ENCODE measurements at places on chromosomes 2 and 18.
A peak's percentile ranks its signal among the peaks of the same experiment; 100 is the strongest.

DNA sequence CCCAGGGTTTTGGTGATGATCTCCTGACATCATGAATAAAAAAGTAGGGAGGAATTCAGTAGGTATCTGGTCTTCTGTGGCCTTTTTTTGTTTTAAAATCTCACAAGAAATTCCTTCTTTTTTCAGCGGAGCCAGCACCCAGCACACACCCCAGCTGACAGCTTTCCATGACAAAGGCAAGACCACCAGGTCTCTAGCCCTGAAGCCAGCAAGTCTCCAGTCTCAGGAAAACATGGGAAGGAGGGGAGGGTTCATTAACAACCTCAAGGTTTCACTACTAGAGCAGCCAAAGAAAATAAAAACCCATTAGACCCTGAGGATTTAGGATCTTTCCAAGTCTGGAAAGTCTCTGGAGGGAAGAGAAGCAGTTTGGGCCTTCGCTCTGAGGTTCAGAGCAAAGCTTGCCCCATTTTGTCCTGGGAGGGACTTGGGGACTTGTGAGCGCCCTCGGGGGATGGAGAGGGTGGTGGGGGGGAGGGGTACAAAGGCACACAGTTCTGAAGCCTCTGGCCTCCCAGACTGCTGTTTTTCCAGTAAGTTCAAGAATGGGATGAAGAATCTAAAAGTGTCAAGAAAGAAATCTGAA is 9.0 kb downstream of the FOXI3 start:
- DNase-seq, result no peak

- peak; percentile 6 for DNase-seq
Measured at GRCh38 chr2:240598311-240598911, 11.9 kb downstream of the CAPN10 start.

DNA sequence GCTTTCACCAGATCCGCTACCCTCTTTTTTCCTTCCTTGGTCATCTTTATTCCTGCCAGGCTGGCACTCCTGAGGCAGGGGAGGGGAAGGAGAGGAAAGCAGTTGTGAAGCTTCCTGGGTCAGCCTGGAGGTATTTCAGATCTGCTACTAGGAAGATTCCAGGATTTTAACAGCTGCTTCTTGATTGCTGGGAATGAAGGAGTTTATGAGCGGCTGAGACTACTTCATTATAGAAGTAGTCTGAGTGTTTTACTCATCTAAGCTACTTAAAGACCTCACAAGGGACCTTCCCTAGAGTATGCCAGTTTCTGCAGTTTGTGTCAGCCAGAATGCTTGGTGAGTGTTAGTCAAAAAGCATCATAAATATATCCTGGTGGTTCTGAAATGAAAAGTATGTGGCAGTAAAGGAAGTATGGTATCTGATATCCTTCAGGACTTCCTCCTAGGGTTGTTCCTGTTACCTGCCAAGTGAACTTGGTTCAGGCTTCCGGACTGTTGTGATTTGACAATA is 1.9 kb downstream of the TANC1 start:
- DNase-seq, result no peak

DNA sequence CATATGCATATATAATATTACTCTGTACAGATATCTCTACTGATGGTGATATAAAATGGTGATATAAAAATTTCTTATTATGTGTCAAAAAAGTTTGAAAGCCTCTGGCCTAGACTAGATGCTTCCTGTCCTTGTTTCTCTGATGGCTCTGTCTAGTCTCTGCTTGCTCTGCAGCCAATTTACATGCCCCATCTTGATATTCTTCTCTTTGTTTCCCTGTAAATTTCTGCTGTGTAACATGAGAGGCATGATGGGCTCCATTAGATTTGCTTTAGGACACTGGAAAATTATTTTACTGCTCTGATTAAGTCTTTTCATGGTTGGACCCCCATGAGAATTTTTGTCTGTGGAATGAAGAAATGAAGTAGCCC is 24.3 kb downstream of the BABAM2 start:
- DNase-seq, result no peak

DNA sequence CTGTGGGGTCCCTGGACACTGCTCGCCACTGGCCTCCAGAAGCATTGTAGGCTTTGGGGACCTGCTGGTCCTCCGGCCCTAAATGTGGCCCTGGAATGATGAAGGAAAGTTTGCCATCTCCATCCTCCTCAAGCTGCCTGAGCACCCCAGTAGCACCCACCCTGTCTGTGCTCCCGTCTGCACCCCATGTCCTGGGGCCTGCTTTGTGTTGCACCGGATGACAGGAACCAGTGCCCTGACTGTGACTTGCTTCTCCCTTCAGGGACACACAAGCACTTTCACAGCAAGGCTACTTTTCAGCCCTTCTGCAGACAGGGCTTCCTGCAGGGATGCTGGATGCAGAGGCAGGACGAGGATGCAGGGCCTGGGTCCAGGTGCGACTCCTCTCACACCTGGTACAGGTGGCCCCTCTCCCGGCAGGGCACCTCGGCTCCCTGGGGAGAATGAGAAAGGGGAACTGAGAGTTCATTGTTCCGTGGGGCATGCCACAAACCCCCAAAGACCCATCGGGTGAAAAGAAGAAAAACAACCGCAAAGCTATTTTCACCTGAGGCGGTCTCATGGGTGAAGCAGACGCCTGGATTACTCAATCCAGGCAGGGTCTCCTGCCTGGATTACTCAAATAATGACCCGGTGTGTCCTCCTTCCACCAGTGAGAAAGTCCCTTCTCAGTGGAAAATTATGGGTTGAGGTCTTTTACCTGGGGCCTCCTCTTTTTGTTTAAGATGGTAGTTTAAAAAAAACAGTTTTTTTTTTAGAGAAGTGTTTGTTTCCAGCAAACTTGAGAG is 74.9 kb downstream of the LONRF2 start:
- no peak for DNase-seq

GRCh38 chr2:29025711-29026110 is 44.6 kb downstream of the TOGARAM2 start:
- DNase-seq, result no peak

DNA sequence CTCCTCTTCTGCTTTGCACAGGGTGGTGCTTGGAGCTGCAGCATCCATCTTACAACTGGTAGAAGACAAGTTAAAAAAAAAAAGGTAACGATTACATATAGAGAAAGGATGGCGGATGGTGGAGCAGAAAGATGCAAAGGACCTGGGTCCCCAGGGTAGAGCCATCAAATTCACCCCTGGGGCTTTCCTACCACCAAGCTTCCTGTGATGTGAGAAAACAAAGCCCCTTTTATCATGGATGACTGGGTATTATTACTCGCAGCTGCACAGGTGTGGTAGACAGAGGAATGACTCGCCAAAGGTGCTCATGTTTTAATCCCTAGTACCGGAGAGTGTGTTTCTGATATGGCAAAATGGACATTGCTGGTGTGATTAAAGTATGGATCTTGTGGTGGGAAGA is 1.3 kb upstream of the ACOXL start:
- DNase-seq, result no peak

DNA sequence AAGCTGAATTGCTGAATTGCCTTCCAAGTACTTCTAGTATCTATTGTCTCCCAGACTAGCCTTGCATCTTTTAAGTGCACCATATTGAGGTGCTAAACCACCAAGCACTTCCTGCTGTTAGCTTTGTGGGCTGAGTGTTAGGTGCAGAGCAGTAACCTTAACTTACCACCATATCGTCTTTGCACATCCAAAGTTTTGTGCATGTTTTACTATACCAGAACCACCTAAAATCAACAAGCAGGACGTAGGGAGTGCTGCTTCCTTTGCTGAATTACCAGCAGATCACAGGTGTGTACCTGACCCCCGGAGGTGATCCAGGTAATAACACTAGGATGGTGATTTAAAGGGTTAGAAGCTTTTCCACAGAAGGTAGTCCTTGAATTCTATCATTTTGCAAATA is 359.9 kb upstream of the HNRNPA3 start:
- DNase-seq, result peak; percentile 11

- no peak for DNase-seq
Measured at GRCh38 chr2:236943068-236943467, 142.6 kb upstream of the COPS8 start.

DNA sequence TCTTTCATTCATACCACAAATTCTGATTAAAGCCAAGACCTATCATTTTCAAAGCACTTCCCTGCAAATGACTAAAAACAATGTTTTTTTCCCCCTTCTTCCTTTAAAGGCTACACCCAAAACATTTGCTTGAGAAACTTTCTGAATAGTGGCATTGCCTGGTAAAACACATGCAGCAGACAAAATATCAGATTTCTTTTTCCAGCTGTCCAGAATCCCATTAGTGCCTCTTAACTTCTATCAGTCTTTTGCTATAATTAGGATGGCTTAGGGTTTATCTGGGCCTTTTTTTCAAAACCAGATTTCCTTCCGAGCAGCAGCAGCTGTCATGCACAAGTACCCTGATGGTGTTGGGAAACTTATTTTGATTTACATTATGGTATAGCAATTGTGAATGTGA is 50.6 kb downstream of the ALPK2 start:
- DNase-seq, result no peak

GRCh38 chr2:47799031-47799609 is 16.2 kb downstream of the MSH6 start:
- DNase-seq, result no peak

DNA sequence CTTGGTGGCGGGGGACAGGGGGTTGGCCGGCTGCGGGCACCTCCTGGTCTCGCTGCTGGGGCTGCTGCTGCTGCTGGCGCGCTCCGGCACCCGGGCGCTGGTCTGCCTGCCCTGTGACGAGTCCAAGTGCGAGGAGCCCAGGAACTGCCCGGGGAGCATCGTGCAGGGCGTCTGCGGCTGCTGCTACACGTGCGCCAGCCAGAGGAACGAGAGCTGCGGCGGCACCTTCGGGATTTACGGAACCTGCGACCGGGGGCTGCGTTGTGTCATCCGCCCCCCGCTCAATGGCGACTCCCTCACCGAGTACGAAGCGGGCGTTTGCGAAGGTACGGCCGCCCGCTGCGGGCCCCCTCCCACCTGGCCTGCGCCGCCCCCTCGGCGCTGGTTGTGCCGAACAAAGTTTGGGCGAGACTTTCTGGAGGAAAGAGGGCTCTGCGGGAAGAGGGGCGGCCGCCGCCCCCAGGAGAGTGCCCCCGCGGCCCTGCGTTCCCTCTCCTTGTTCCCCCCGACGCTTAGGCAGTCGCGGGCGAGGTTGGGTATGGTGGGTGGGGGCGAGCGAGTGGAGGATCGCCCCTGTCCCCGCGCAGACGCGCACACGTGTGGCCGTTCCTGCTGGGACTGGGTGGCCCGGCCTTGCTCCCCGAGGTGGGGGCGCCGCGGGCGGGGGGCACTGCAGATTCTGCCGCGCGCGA is 866 bp downstream of the CRIM1 start:
- peak; percentile 51 for DNase-seq

GRCh38 chr2:216119986-216120385 is 10.8 kb downstream of the XRCC5 start:
- DNase-seq, result no peak

DNA sequence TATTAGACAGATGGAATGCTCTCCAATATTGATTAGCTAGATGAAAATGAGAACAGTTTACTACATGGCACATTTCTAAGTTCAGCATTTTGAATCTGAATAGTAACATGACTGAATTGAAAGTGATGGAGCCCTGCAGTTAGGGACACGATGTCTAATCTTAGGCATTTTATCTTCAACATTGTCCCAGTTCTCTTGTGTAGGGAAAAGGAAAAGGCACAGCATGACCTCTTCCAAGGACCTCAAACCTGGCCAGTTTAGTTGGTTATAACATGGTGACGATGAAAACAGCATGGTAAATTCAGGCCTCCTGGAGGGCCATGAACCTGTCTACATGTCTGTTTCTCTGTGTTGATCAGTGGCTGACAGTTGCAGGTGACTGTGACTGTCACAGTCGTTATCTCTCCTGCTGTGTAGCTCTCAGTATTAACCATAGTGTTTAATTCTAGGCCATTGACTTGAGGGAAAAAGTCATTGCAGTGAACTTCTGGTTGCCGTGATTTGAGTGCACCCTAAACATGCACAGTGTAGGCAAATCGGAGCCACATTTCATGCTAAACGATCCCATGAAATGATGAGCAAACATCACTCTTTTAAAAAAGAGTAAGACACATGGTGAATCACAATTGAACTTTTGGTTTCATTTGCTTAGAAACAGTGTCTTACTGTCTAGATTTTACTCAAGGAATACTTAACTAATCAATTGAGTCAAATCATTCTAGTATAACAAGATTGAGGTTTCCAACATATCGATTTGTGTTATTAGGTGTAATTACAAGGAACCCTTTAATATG is 129.7 kb downstream of the PHLPP1 start:
- DNase-seq, result no peak

DNA sequence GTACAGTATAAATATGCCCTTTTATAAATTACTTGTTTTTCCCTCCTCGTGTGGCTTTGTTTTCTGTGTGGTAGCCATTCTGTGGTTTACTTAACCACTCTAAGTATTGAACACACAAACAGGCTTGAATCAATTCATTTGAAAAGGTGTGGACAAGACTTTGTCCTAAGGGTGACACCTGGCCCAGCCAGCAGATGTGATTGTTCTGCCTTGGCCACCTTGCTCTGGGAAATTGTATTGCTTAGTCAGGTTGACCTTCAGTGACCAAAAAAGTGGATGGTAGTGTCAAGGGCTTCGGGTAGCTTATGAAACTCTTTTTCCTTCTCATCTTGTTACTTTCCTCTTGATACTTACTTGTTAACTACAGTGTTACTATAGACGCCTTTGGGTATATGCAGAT is 61.9 kb downstream of the DGKD start:
- DNase-seq, result no peak

DNA sequence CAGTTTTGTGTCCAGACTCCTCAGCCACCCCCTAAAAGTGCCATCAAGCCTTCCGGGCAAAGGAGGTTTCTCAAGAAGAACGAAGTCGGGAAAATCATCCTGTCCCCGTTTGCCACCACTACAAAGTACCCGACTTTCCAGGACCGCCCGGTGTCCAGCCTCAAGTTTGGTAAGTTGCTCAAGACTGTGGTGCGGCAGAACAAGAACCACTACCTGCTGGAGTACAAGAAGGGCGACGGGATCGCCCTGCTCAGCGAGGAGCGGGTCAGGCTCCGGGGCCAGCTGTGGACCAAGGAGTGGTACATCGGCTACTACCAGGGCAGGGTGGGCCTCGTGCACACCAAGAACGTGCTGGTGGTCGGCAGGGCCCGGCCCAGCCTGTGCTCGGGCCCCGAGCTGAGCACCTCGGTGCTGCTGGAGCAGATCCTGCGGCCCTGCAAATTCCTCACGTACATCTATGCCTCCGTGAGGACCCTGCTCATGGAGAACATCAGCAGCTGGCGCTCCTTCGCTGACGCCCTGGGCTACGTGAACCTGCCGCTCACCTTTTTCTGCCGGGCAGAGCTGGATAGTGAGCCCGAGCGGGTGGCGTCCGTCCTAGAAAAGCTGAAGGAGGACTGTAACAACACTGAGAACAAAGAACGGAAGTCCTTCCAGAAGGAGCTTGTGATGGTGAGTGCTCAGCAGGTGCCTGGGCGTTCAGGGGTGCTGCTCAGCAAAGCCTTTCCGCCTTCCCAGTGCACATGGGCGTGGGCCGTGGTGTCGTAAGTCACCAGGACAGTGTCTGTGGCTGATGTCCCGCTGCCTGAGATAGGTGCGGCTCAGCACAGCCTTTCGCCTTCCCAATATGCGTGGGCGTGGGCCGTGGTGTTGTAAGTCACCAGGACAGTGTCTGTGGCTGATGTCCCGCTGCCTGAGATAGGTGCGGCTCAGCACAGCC is 91.0 kb downstream of the SH3BP4 start:
- DNase-seq, result no peak

Measured in transverse colon (tissue), 4 donors.